ENCODE measurements at places on chromosomes 11 and 22.

- DNase-seq = no peak
Observed at GRCh38 chr11:20160425-20161229, at the start of gene DBX1. Gene DBX1, minus strand, starts transcription at chr11:20160475. Its CDS starts 151 bp downstream, at chr11:20160324.

GRCh38 chr22:36328635-36329253, 59.0 kb downstream of the MYH9 start:
- peak; percentile 22 for DNase-seq

GRCh38 chr11:118785362-118785761, 5.6 kb downstream of the DDX6 start:
- peak; percentile 19 for DNase-seq

- DNase-seq = no peak
Observed at GRCh38 chr11:118276422-118276821, 12.3 kb upstream of the MPZL2 start.

DNA sequence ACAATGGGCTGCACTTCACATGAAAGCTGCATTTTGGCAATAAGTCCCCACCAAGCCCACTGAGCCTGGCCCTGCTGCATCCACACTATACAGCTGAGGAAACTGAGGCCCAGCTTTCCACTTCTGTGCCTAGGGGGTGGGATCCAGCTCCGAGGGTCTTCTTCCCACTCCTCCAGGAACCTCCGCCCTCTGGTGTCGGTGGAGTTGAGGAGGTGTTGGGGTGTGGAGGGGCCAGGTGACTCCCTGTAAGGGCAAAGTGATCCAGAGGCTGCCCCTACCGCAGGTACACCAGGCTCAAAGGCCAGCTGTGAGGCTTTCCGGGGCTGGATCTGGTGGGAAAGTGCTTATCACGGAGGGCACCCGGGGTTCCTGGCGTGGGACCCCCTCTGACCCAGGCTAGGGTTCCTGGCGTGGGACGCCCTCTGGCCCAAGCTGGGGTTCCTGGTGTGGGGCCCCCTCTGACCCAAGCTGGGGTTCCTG, 125.0 kb downstream of the KCNQ1 start:
- DNase-seq = no peak

GRCh38 chr22:46012881-46013281, 35.9 kb upstream of the WNT7B start:
- DNase-seq = no peak

All from suppressor macrophage treated with lipopolysaccharide for 4 hours (primary cell).